CD4-positive, alpha-beta T cell treated with Interferon alpha-2 for 1 hour (primary cell): ENCODE measurements at places on chromosomes 16 and 17.
A peak's percentile ranks its signal among the peaks of the same experiment; 100 is the strongest.

DNA sequence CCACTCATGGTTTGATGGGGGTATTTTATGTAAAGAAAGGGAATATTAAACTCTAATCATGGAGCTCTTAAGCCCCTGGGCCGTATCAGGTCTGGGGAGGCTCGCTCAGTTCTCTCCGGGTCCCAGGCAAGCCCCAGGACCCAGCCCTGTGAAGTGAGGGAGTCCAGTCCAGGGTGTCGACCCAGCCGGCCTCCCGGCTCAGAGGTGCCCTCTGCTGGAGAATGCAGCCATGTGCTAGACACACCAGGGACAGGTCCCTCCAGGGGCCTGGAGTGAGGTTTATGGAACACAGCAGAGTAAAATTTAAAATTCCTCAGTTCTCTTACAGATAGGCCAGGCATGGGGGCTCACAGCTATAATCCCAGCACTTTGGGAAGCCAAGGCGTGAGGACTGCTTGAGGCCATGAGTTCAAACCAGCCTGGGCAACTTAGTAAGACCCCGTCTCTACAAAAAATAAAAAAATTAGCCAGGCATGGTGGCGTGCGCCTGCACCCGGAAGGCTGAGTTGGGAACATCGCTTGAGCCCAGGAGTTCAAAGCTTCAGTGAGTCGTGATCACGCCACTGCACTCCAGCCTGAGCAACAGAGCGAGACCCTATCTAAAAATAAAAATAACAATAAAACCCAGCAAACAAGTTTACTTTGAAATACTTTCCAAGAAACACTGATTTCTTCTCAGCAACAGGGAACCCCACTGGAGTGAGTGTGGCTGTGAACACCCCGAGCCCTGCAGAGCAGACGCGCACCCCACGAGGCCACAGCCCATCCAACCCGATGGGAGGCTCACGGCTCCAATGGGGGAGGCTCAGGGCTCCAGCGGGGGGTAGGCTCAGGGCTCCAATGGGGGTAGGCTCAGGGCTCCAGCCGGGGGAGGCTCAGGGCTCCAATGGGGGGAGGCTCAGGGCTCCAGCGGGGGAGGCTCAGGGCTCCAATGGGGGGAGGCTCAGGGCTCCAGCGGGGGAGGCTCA, 72.2 kb downstream of the ZNF778 start:
- DNase-seq: peak; percentile 77

- DNase-seq: no peak
These were observed 617.6 kb upstream of the EEF2KMT start for GRCh38 chr16:5715155-5715554.

GRCh38 chr16:87460936-87461335, 31.9 kb downstream of the ZCCHC14 start:
- no peak for DNase-seq

- no peak for DNase-seq
These were observed 11.3 kb upstream of the LPCAT2 start for GRCh38 chr16:55497558-55497957.

DNA sequence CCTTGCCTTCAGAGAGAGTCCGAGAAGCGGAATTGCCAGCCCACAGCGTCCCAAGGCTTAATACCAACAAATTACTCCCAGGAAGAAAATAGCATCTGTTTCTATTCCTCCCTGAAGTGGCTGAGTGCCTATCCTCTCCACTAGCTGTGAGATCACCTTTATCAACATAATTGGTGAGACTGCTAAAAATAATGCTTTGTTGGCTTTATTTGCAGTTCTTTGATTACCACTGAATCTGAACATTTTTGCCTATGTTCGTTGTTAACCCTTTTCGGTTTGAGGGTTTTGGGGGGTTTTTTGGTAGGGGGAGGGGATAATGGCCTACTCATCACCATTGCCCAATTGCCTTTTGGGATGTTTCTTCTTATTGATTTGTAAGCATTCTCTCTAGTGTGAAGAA, 31.0 kb downstream of the MMP15 start:
- no peak for DNase-seq

DNA sequence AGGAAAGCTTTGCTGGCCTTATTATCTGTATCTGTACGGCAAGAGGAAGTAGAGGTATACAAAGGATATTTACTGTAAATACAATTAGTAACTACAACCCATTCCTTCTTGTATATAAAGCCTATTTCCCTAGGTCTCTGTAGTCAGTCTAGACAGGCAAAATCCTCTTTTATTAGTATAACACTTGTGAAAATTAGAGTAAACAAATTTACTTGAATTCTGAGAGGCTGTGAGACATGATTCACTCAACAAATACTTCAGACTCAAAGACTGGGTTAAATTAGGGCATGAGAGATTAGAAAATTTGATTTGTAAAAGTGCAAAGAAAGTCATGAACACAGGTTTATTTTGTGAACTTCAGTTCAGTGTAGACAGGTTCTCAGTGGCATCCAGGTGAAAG, 30.9 kb upstream of the CDH8 start:
- DNase-seq: no peak

DNA sequence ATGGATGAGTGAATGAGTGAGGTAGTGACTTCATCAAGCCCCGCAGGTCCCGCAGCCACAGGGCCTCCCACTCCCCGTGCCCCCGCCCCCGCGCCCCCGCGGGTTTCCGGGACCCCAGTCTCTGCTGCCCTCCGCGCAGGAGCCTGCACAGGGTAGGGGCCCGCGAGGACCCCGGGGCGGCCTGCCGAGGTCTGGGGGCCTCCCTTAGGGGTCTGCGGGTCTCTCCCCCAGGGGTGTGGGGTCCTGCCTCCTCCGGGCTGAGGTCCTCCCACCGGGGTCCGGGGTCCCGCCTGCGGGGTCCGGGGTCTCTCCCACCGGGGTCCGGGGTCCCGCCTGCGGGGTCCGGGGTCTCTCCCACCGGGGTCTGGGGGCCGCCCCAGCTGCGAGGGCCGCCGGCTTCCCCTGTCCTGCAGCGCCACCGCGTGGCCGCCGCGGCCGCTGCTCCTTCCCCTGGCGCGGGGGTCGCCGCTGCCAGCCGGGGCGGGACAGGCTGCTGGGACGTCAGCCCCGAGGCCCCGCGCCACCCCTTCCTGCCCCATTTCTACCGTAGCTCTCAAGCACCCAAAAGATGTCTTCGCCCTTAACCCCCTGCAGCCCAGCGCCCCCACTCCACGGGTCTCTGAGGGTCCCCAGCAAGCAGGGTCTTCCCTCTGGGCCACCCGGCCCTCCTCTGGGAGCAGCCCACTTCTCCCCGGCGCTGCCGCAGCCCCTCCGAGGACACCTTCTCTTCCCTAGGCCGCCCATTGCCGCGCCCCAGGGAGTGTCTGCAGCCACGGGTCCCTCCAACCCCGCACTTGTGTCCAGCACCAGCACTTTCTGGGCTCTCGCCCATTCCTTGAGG, 10.4 kb upstream of the CHMP6 start:
- peak; percentile 40 for DNase-seq

GRCh38 chr16:89958068-89958467, 9.5 kb downstream of the DEF8 start:
- DNase-seq: peak; percentile 47

- no peak for DNase-seq
These were observed 435.0 kb downstream of the MAF start for GRCh38 chr16:79165506-79165905.

- no peak for DNase-seq
These were observed 3.6 kb downstream of the LITAF start for GRCh38 chr16:11583166-11583565.
